ENCODE measurements at places on chromosomes 3 and 15.

GRCh38 chr3:121975702-121976302, 46.2 kb downstream of the ILDR1 start:
- H3K27ac ChIP-seq: no peak overlapping the region
- H3K4me1 ChIP-seq: peaks cover 7% of the 10 kb centered on the region
- DNase-seq: no peak

GRCh38 chr3:139601191-139601961, 61.8 kb upstream of the RBP1 start:
- no peak overlapping the region for H3K4me3 ChIP-seq
- H3K27ac ChIP-seq: no peak overlapping the region
- no peaks in the 10 kb centered on the region for H3K36me3 ChIP-seq

DNA sequence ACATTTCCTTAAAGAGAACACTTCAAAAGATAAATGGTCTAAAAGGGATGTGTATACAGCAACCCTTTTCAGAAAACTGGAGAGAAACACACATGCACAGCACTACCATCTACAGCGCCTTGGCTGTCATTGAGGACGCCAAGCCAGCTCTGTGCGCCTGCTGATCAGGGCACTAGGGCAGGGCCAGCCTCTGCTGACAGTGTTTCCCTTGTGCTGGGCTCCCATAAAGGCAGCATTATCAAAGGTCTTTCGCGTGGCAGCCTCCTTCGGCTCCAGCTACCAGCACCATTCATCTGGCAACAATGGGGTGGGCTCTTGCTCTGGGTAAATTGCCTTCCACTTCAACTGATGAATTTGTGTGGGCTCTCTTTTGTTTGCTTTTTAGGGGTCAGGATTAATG, 53.4 kb downstream of the LDHAL6B start:
- H3K4me1 ChIP-seq: no peaks in the 10 kb centered on the region
- no peak overlapping the region for H3K27ac ChIP-seq
- H3K36me3 ChIP-seq: no peaks in the 10 kb centered on the region

- no peaks in the 10 kb centered on the region for H3K27me3 ChIP-seq
- H3K4me1 ChIP-seq: no peaks in the 10 kb centered on the region
- no peaks in the 10 kb centered on the region for H3K36me3 ChIP-seq
- no peak overlapping the region for H3K27ac ChIP-seq
- H3K4me3 ChIP-seq: no peak overlapping the region
Observed at GRCh38 chr15:65337436-65338070, 33.1 kb downstream of the RNU5B-1 start.

DNA sequence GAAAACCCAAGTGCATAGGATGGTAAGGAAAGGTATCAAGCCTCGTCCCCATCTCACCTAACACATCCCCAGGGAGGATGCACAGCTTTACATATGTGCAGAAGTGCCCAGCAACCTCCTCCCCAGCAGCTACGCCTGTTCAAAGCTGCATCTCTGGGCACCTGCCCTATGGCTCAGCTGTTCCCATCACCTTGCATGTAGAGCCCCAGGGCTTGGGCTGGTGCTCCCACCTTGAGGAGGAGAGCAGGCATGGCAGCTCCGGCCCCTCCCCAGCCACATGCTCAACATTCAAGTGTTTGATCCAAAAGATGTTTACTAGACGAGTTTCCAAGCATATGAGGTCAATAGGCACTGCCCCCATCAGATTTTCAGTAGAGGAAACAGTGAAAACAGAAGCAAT, 173.5 kb downstream of the ATP10A start:
- no peak for DNase-seq
- H3K4me3 ChIP-seq: no peak overlapping the region
- H3K27me3 ChIP-seq: no peaks in the 10 kb centered on the region
- H3K27ac ChIP-seq: no peak overlapping the region
- H3K36me3 ChIP-seq: no peaks in the 10 kb centered on the region
- no peaks in the 10 kb centered on the region for H3K4me1 ChIP-seq

DNA sequence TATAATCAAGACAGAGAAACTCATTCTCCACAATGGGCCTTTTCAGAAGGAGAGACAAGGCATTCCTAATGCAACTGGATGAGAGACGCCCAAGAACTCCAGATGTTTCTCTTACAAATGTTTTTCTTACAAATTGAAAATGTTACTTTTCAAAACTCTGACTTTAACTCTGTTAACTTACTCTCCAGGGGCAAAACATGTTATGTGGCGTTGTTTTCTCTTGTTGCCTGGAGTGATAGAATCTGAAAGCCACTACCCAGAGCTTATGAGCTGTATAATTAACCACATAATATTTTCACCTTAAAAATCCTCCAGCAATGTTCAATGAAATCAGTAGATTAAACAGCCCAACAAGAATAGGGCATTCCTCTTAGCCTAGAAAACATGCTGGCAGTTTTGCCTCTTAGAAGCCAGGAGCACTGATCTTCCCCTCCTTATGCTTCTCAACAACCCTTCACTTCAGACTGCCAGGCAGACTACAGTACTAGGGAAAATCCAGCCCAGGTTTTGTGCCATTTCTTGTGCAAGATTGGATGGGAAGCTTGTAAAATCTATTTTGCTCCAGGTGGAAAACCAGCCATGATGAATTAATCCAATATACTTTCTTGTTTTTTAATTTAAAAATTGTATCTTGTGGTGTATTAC, 186.7 kb upstream of the GADL1 start:
- no peak overlapping the region for H3K27ac ChIP-seq
- H3K4me3 ChIP-seq: no peak overlapping the region
- DNase-seq: no peak
- no peaks in the 10 kb centered on the region for H3K27me3 ChIP-seq

DNA sequence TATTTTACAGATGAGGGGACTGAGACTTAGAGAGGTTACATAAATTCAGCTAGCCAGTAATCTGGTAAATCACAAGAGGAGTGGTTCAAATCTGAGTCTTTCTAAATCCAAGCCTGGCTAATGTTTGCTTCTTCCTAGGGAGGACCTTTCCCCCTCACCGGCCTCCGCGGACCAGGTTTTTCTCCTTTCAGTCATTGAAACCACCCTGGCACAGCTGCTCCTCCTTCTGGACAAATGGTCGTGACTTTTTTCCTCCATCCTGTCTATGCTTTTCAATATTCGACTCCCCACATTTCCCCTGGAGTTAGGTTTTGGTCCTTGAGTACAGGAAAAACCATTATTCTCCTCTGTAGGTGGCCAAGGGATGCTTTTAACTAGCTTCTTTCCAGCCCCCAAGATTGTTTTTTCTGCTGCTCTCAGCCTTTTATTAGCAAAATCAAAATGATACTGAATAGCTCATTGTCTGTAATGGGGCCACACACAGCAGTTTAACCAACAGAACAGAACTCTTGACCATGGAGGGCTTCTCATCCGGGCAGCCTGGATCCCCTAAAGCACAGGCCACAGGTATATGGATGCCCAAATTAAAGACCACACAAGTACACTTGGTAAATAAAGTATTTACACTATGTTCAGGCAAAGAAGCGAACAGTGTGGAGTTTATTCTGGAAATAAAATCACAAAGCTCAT, 85.9 kb upstream of the KLHL25 start:
- no peak overlapping the region for H3K27ac ChIP-seq
- H3K27me3 ChIP-seq: peaks cover 21% of the 10 kb centered on the region
- DNase-seq: no peak
- no peak overlapping the region for H3K4me3 ChIP-seq

- H3K27ac ChIP-seq: no peak overlapping the region
- DNase-seq: no peak
- H3K36me3 ChIP-seq: no peaks in the 10 kb centered on the region
Observed at GRCh38 chr3:138916824-138917223, 30.1 kb downstream of the FOXL2 start.

DNA sequence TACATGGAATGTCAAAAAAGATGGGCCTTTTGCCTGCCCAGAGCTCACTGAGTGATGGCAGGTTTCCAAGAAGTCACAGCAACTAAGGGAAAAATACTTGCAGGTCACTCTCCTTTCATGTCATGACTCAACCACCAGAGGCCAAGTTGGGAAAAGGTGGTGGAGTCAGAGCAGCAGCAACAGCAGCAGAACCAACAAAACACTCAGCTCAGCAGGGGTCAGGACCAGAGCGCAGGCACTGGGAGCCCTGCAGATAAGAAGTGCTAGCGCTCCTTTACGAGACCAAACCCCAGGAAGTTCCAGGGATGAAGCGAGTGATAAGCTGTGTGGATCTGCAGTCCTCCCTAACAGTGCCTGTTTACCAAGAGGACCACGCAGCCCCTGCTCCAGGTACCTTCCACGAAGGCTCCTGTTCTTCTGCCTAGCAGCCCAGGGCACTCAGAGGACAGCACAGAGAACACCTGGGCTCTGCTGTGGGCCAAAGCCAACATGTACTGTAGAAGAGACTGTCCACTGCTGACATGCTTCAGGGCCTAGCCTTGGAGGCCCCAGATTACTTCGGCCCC, 26.0 kb downstream of the POC1A start:
- H3K4me1 ChIP-seq: peaks cover 11% of the 10 kb centered on the region
- H3K4me3 ChIP-seq: no peak overlapping the region
- no peaks in the 10 kb centered on the region for H3K36me3 ChIP-seq
- no peak for DNase-seq
- no peaks in the 10 kb centered on the region for H3K27me3 ChIP-seq

DNA sequence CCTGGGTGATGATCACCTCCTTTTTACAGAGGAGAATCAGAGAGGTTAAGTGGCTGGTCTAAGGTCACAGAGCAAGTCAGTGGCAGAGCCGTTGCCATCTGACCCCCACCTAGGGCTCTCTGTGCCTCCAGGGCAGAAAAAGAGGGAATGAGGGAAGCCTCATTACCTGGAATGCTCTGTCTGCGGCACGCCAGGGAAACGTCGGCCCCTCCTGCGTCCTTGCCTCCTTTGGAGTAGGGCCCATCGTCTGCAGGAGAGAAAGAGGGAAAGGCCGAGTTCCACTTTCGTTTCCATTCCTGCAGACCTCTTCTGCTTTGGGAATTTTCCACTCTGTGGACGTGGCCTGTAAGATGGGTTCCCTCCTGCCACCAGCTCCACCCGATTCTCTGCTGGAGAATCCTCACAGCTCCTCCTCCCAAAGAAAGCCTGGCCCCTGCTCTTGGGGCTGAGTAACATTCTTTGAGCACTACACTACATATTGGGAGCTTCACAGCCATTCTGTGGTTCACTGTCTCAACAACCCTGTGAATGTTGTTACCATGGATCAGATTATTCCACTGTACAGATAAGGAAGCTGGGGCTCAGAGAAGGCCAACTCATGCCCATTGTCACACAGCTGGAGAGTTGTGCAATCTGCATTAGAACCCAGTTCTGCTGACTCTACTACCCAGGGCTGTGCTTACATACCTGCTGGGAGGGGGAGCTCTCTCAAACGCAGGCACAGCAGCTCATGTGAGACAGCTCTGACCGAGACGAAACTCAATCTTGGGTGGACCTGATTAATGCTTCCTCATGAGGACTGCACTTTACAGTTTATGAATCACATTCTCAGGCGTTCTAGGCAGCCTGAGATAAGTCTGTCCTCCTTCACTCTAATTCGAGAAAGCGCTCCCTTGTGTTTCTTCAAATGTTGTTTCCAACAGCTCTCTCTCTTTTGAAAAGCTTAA, 14.2 kb downstream of the GRIP2 start:
- no peak overlapping the region for H3K4me3 ChIP-seq
- DNase-seq: no peak
- peak overlapping the region; percentile 96 for H3K27ac ChIP-seq

Data from heart left ventricle (tissue), 16 donors.